ENCODE measurements at places on chromosomes 12 and 14. TPM values are rescaled to one million over a fixed set of nuclear protein-coding genes. Genes with fewer than 3 reads are reported as not detected.
A peak's percentile ranks its signal among the peaks of the same experiment; 100 is the strongest.

DNA sequence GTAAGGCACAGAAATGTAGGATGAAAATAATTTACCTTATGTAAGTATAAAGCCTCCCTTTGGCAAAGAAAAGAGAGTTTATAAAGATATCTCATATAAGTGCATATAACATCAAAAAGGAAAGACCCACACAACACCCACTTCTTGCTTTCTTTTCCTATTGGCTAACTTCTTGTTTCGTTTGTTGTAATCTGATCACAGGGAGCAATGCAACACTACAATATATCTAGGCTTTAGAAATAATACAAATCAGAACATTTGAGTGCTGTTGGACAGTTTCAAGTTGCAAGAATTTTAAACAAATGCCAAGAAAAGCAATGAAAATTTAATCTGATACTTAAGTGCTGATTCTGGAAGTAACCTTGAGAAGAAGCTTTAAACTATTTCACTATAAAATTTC, 1.3 kb downstream of the FGD6 start:
- H3K27me3 ChIP-seq = no peaks in the 10 kb centered on the region
- H3K27ac ChIP-seq = no peak overlapping the region
- H3K36me3 ChIP-seq = no peaks in the 10 kb centered on the region
- peak overlapping the region; percentile 90 for H3K4me3 ChIP-seq

GRCh38 chr14:71918955-71919354, 13.3 kb upstream of the RGS6 start:
- H3K4me3 ChIP-seq = no peak overlapping the region
- no peaks in the 10 kb centered on the region for H3K4me1 ChIP-seq
- no peaks in the 10 kb centered on the region for H3K27me3 ChIP-seq
- no peak overlapping the region for H3K27ac ChIP-seq
- H3K36me3 ChIP-seq = no peaks in the 10 kb centered on the region

GRCh38 chr12:101592921-101593320, 1.9 kb upstream of the MYBPC1 start:
- no peaks in the 10 kb centered on the region for H3K36me3 ChIP-seq
- no peaks in the 10 kb centered on the region for H3K27me3 ChIP-seq
- no peaks in the 10 kb centered on the region for H3K4me1 ChIP-seq
- H3K27ac ChIP-seq = no peak overlapping the region
- no peak for DNase-seq

DNA sequence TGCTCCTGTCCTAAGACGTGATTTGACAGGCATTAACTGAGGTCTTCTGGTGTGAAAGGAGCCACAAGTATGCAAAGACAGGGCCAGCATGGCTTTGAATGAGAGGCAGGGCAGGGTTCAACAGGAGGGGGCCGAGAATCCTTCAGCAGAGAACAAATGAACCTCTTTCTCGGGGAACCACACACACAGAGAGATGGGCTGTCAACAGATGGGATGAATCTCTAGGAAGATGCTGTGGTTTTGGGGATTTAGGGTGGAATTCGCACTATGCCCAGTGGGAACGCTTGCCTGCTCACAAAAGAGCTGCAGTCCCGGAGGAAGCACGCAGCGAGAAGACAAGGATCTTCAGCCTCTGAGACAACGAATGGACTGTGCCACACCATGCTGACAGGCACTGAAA, 513.4 kb downstream of the GLT1D1 start:
- no peaks in the 10 kb centered on the region for H3K4me1 ChIP-seq
- DNase-seq = no peak
- H3K36me3 ChIP-seq = no peaks in the 10 kb centered on the region

- H3K4me3 ChIP-seq = no peak overlapping the region
- no peaks in the 10 kb centered on the region for H3K27me3 ChIP-seq
Measured at GRCh38 chr14:93946104-93946503, 19.0 kb downstream of the FAM181A start.

GRCh38 chr14:27686137-27686536, 1080.5 kb upstream of the FOXG1 start:
- H3K27ac ChIP-seq = no peak overlapping the region
- no peak for DNase-seq

DNA sequence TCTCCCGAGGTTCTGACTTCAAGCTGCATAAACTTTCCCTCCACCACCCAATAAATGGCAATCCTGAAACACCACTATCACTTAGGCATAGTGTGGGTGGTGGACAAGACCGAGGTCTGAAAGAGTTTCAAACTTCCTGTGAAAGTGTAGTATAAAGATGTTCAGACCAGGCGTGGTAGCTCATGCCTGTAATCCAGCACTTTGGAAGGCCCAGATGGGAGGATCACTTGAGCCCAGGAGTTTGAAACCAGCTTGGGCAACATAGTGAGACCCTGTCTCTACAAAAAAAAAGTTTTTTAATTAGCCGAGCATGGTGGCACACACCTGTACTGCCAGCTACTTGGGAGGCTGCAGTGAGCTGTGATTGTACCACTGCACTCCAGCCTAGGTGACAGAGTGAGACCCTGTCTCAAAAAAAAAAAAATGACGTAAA, 61.9 kb downstream of the CCDC92 start:
- no peak for DNase-seq
- no peaks in the 10 kb centered on the region for H3K27me3 ChIP-seq
- H3K36me3 ChIP-seq = no peaks in the 10 kb centered on the region
- no peaks in the 10 kb centered on the region for H3K4me1 ChIP-seq

DNA sequence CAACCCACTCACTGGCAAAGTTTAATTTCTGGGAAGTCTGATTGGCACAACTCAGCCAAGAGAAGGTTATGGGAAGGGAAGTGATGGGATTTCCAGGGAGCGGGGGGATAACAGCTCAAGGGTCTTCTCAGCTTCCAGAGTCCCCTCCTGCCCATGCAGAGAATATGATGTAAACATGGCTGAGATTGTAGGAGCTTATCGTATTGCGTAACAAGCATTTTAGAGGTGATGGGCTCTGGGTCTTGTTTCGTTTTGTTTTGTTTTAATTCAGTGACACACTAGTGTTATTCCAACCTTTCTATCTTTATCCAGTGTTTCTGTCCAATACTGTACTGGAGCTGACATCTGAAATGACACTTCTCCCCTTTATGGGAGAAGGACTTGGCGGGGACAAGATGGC, 762.1 kb upstream of the TMEM132C start:
- DNase-seq = no peak
- H3K4me3 ChIP-seq = no peak overlapping the region
- no peaks in the 10 kb centered on the region for H3K36me3 ChIP-seq
- H3K27me3 ChIP-seq = no peaks in the 10 kb centered on the region

GRCh38 chr14:56102941-56103340, 15.3 kb upstream of the PELI2 start:
- peaks cover 8% of the 10 kb centered on the region for H3K4me1 ChIP-seq
- H3K36me3 ChIP-seq = no peaks in the 10 kb centered on the region
- no peak overlapping the region for H3K27ac ChIP-seq
- no peaks in the 10 kb centered on the region for H3K27me3 ChIP-seq
- H3K4me3 ChIP-seq = peak overlapping the region; percentile 27

The TMEM229B gene
- total RNA-seq = 5.5 TPM
